Stromal cell of bone marrow (primary cell): ENCODE measurements at places on chromosomes 11 and 22.

- no peak for DNase-seq
Observed at GRCh38 chr11:24134879-24135589, 361.8 kb upstream of the LUZP2 start.

GRCh38 chr22:38172832-38173640 is 8.6 kb downstream of the PLA2G6 start:
- DNase-seq = no peak

- DNase-seq = no peak
Observed at GRCh38 chr11:69658626-69659450, 16.3 kb downstream of the LTO1 start.

- DNase-seq = no peak
Observed at GRCh38 chr22:32717337-32718240, 83.9 kb upstream of the TIMP3 start.
